Urinary bladder (tissue), 4 donors: ENCODE measurements at places on chromosomes 3 and 15.

GRCh38 chr15:100261302-100262240, 80.2 kb downstream of the ADAMTS17 start:
- no peak for DNase-seq

GRCh38 chr3:3189102-3189727, 9.7 kb upstream of the CRBN start:
- no peak for DNase-seq

DNA sequence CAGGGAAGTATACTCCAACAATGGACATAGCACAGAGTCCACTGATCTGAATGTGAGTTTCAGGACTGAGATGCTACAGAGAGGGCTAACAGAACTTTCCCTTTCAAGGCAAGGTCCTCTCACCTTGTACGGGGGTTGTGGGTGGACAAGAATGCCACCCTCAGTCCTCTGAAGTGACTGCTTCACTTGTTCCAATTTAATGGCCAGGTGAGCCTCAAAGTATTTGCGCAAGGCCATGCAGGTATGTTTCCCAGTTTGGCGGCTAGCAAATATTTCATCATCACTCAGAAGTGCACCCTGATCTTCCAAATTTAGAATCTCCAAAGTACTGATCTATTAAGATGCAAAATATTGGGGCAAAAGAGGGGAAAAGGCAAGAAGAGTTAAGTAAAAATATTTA, 38.1 kb downstream of the RBM15B start:
- DNase-seq: no peak

DNA sequence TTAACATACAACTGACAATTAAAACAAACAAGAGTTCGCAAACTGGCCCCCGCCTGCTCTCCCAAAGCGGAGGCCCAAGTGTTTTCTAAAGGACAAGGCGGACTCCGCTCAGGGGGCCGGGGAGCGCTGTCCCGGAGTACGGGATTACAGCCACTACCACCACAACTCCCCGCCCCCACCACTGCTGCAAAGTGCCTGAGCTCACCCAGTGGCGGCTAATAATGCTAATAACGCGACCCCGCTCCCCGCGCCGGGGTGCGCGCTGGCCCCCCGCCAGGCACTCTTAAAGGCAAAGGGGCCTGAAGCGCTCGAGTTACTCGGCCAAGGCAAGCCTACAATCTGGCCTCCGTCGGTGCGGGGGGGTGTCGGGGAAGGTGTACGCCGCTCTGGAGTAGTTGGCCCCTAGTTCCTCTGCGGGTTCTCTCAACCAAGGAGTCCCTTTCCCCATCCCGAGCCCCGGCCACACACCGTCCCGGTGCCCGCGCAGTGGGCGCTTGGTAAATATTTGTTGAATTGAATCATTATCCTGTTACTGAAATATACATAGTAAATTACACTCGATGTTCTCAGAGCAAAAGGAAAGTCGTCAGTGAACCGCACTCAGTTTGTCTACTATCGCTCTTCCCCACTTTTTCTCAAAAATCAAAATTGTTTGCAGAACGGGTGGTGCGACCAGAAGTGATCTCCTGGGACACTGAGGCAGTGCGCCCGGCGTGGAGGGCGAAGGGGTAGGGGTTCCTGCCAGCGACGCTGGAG, 827 bp downstream of the WNT5A start:
- no peak for DNase-seq

DNA sequence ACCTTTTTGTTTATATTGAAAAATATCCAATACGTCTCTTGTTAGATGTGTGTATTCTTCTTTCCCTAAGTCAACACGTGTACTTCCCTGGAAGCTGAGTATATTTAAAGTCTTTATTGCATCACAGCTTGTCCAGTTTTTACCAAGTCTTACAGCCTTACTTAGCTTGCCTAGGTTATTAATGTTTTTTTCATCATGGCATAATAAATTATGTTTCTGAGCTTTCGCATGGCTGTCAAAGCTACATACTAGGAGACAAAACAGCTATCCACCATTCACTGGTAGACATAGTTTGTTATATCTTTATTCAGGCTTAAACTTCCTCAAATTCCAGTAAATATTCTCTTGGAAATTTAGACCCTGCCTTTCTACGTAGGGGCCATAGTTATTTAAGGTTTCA, 224.2 kb downstream of the BCHE start:
- DNase-seq: no peak

GRCh38 chr3:113035387-113035982, 44.7 kb downstream of the GTPBP8 start:
- no peak for DNase-seq

GRCh38 chr15:75371486-75371885, 3.1 kb upstream of the MAN2C1 start:
- DNase-seq: no peak

GRCh38 chr3:50339485-50340146, 1.0 kb downstream of the RASSF1 start:
- DNase-seq: no peak

DNA sequence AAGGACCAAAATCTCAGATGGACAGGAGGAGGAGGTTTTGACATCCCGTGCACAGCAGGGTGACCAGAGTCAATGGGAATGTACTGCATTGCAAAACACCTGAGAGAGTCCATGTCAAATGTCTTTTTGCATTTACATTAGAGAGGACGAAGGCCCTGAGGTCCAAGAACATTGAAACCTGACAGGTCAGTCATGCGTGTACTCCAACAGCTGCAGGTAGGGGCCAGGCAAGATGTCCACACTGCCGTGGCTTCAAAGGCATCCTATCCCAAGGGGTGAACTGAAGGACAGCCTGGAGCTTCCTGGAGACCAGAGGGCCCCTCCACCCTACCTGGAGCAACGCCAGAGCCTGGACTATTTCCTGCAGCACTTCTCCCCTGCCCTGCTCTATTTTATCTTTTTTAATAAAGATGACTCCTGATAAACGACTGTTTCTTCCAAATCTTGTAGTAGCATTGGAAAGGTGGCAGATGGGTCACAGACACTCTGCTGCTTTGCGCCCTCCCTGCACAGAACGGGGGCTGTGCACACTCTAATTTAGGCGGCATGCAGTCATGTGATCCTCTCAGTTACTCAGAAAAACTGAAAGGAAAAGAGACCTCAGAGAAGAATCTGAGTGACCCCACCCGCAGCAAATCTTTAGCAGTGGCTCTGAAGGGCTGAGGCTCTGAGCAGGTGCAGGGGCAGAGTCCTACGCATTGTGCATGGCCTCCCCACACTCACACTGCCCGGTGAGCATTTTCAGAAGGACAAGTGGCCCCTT, 68.2 kb downstream of the HMCES start:
- DNase-seq: no peak

DNA sequence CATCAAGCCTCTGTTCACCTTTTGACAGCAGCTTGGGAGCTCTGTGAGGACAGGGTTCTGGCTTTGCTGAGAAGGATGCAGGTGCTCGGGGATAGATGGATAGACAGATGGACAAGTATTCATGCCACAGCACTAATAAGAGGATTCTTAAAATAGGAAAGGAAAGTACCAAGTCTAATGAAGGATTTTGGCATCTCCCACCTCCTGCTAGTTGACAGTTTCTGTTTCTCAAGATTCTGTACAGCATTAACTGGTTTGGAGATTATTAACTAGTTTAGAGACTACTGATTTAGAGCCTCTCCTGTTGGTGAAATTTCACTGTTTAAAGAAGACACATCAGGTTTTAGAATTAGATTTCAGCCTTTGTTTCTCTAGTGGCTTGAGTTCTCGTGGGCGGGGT, 152.3 kb downstream of the CACNA1D start:
- DNase-seq: no peak

GRCh38 chr3:74001436-74001835, 376.7 kb upstream of the PDZRN3 start:
- DNase-seq: no peak

GRCh38 chr3:185586686-185587039, 568 bp downstream of the SENP2 start:
- no peak for DNase-seq

- DNase-seq: no peak
These were observed 220.4 kb downstream of the SNRPN start for GRCh38 chr15:25175033-25175788.

GRCh38 chr15:69478259-69478781, 25.7 kb downstream of the RPLP1 start:
- no peak for DNase-seq

GRCh38 chr3:161689584-161690298, 193.1 kb downstream of the OTOL1 start:
- DNase-seq: no peak

GRCh38 chr3:26962492-26963360, 340.2 kb downstream of the LRRC3B start:
- DNase-seq: no peak

DNA sequence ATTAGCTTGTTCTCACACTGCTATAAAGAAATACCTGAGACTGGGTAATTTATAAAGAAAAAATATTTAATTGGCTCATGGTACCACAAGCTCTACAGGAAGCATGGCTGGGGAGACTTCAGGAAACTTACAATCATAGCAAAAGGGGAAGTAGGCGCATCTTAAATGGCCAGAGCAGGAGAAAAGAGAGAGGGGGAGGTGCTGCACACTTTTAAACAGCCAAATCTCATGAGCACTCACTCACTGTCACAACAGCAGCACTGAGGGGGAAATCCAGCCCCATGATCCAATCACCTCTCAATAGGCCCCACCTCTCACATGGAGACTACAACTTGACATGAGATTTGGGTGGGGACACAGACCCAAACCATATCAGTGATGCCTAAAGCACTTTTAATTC, 82.5 kb downstream of the DCLK3 start:
- no peak for DNase-seq

- no peak for DNase-seq
These were observed 35.3 kb downstream of the MOBP start for GRCh38 chr3:39502838-39503145.

DNA sequence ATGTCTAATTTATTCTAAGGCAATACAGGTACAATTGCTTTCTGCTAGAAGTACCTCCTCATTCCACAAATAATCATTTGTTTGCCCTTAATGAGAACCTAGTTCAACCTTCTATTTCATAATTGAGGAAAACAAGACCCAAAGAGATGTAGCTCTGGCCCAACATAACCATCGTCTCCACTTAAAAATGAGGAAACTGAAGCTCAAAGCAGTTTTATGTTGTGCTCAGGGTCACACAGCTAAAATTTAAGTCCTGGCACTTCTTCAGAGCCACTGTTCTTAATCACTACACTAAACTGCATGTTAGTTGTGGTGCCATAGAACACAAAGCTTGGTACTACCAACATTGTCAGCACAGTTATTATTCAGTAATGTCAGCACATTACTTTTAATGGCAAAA, 108.0 kb downstream of the SERPINI1 start:
- DNase-seq: no peak

GRCh38 chr3:48429317-48429959, 448 bp downstream of the PLXNB1 start:
- DNase-seq: no peak

DNA sequence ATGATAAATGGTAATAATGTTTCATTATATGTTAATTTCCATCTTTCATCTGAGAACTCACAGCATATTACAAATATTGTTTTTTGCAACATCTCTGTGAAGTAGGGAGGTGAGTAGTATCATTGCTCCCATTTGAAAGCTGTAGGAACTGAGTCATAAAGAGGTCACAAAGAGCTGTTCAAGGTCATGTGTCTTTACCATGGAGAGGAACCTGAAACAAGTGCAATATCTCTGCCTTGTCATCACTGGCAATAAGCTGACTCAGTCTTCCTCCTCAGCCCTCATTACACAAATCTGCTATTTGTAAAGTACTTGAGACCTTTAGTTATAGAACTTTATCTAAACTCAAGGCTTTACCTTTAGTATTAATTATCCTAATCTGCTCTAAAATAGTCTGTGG, 4.4 kb upstream of the ATP13A4 start:
- DNase-seq: no peak

DNA sequence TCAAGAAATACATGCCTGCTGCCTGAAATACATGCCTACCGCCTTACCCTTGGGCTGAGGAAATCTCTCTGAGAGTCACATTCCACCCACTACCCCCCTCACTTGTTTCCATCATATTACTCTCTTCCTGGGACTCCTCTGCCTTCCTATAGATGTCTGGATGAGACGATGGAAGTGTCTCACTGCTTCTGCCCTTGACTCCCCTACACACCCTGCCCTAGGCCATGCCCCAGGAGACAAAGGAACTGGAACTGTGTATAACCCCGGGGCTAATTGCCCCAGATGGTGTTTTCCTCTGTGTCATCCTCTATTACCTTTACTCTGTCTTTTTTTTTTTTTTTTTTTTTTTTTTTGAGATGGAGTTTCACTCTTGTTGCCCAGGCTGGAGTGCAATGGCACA, 102.0 kb downstream of the GTPBP8 start:
- no peak for DNase-seq

DNA sequence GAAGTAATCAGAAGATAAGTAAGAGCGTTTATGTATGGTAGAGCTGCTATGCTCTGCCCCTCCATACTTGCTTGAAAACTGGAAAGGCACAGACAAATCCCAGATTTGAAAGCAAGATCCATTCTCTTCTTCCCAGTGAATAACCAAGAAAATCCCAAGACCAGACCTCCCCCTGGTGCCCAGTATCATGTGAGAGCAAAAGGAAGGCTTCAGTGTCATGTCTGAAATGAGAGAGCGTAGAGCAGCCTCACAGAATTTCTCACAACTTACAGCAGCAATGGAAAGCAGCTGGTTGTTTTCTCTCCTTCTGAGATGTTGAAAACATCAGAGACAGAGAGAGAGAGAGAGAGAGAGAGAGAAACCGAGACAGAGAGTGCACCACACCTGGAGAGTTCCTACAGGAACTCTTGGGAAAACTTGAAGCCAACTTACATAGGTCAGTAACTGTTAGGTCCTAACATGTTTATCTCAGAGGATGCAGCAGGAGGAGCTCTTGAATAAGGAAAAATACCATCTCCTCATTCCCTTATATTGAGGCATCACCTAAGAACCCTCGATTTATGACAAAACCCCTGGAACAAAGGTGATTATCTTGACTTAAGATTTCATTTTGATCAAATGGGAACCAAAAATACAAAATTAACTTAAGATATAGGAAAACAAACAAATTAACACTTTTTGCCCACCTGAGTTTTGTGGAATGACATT, 273.3 kb downstream of the NSUN3 start:
- no peak for DNase-seq

DNA sequence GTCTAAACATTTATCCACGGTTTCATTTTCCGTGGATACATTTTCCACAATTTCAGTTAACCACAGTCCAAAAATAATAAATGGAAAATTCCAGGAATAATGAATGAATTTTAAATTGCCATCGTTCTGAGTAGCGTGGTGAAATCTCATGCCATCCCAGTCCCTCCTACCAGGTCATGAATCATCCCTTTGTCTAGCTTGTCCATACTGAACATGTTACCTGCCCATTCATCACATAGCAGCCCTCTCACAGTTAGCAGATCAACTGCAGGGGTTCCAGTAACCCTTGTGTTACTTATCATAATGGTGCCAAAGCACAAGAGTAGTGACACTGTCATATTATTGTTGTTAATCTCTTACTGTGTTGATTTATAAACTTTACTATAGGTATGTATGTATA, 124.5 kb downstream of the GSK3B start:
- no peak for DNase-seq
